ENCODE measurements at places on chromosomes 7 and 10.

- no peak for DNase-seq
Measured at GRCh38 chr10:129853562-129853903, 110.5 kb downstream of the EBF3 start.

DNA sequence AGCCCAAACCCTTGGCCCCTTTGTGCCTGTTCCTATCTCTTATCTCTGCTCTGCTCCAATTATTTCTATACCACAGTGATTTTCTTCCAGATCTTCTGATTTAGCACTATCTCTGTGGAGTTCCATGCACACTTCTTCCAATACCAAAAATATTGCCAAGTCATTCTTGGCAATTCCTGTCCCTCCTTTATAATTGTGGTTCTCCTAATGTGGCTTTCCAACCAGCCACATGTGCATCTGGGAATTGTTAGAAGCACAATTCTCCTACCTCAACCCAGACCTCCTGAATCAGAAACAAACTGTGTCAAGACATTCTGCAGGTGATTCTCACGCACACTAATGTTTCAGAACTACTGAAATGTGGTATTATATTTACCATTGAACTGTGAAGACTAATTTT, 447.8 kb upstream of the IGFBP3 start:
- DNase-seq, result no peak

DNA sequence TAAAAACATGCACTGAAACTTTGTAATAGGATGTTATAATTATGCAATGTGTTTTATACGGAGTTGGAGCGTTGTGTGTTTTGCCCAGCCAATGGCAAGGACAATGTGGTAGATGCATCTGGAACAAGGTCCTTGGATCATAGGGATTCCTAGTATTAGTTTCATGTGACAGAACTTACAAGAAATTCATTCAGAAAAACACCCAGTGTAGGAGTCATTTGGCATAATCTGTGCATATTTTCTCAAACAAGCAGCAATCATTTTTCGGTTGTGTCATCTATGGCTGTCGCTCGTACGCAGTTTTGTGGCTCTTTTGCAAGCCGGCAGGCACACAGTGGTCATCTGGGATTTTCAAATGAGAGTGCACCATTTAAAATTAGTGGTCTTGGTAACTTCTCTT, 19.8 kb downstream of the CREB5 start:
- DNase-seq, result no peak

DNA sequence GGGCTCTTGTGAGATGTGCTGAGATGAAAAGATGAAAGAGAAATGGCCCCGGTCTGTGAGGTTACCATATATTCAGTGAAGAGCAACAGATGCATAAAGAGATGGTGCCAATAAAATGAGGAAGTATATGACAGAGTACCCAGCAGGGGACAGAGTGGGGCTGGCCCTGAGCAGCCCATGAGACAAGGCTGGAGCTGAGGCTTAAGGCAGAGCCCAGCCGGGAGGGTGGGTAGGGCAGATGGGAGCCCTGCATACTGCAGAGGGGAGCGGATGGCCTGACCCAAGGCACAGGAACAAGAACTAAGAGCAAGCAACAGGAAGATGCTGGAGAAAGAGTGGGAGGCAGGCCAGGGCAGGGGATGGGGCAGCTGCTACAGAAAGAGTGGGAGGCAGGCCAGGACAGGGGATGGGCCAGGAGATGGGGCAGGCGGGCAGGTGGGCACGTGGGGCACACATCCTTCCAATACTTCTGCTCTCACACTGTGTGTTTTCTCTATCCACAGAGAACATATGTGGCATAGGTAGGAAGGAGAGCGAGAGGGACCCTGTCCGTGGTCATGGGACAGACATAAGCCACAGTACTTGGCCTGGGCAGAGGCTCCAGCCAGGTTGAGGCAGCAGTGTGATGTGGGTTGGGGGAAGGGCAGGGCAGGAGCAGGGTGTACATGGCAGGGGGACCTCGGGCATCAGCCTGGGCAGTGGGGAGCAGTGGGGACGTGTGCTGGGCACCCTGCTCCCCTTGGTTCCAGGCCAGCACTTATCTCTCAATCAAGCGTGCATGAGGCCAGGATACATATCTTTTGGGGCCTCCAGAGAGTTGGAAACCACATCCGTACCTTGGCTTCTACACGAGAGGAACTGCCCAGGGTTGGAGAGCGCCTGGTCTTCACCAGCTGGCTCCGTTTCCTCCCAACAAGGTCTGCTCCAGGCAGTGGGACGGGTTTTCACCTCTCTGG, 91.6 kb upstream of the IKZF1 start:
- no peak for DNase-seq

DNA sequence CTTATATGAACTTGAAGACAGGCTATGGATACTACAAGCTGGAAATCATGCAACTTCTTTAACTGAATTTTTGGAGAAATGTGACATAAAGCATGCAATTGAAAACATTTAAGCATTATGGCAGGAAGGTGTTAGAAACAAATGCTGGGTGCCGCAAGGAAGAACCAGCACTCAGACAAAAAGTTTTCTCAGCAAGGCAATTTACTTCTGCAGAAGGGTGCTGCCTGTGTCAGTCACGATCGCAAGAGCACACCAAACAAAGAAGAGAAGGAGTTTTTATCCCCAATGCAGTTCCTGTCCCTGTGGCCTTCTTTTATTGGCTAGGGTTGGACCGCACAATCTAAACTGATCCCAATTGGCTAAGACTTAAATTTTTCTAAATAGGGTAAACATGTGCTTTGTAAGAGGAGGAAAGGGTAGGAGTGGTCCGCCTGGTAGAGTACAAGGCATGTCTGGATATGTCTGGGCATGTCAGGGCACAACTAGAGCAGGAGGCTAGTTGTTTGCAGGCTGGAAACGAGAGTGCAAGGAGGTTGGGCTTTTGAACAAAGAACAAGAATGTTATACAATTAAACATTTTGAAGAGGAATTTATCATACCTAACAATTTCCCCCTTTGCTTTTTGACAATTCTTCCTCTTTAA, 109.6 kb upstream of the FAM3C start:
- no peak for DNase-seq

GRCh38 chr7:151117565-151117964, 31.3 kb downstream of the AGAP3 start:
- DNase-seq, result no peak

DNA sequence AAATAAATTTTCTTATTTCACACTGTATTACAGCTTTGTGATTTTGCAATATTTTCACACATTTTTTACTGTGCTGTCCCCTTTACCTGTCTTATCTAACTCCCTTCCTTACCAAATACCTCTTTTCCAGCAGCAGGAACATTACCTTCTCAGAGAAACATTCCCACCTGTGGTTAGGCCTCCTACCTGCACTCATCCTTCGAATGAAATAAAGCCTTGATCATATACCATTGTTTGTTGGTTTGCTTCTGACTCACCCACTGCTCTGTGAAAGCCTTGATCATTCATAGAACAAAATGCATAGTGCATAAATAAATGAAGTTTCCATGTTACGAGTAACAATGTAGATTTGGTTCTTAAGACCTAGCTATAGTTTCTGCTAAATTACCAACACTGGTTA, 256.3 kb downstream of the ARL4A start:
- no peak for DNase-seq

- no peak for DNase-seq
Measured at GRCh38 chr10:119755446-119755845, 29.6 kb downstream of the INPP5F start.
